ENCODE measurements at places on chromosomes 7 and 10.

- no peak for DNase-seq
Observed at GRCh38 chr10:130167193-130167592, 31.0 kb downstream of the GLRX3 start.

GRCh38 chr7:131909151-131909768, 352.8 kb upstream of the PODXL start:
- DNase-seq = no peak

GRCh38 chr7:96870934-96871333, 134.4 kb upstream of the DLX6 start:
- no peak for DNase-seq

GRCh38 chr7:149825567-149826343, 12.4 kb upstream of the ZNF862 start:
- no peak for DNase-seq

GRCh38 chr10:78770167-78771090, 298.3 kb upstream of the ZMIZ1 start:
- DNase-seq = no peak

GRCh38 chr10:17394854-17395253, 59.5 kb downstream of the ST8SIA6 start:
- no peak for DNase-seq

DNA sequence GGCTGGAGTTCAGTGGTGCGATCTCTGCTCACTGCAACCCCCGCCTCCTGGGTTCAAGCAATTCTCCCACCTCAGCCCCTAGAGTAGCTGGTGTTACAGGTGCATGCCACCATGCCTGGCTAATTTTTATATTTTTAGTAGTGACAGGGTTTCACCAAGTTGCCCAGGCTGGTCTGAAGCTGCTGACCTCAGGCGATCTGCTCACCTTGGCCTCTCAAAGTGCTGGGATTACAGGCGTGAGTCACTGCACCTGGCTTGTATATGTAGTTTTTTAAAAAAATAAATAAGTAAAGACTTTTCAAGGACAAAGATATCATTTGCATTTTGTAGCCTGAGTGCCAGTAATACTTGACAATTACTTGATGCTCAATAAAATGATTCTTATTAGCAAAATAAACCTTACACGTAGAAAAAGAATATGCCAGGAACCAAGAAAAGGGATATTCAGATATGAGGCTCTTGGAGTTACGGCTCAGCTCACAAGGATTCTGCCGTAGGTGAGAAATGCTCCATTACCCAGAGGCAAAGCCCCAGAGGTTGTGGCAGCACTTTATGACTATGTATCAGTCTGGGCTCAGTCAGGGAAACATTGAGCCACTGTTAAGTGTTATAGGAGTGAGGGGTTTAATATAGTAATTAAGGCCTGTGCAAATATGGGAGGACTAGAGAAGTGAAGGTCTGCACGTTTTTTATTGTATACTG, 98.5 kb downstream of the TPST1 start:
- DNase-seq = no peak

DNA sequence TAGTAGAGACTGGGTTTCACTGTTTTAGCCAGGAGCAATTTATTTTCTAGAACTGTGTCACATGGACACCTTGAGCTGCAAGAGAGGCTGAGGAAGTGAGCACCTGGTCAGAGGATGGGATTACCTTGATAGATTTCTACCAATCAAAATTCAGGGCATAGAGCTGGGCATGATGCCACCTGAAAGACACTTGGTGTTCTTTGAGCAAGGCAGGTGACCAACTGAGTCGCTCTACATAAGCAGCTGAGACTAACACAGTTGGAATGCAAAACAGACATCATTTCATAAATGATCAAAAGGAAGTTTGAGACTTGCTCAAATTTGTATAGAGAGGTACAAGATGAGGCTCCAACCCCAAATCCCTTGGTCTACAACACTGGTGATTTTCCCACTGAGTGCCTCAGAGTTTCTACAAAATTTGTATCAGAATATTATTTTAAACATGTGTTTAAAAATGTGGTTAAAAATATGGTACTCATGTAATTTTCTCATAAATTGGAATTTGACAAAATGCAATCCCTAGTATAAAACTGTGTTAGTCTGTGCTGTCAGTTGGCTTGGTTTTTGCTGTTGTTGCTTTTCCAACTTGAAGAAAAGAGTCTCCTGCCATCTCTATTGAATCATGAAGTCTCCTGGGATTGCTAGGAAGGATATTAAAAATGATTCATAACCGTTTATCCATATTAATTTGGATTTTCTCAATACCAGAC, 156.4 kb upstream of the MDFIC start:
- no peak for DNase-seq

GRCh38 chr10:28632584-28632945, 44.8 kb upstream of the BAMBI start:
- DNase-seq = no peak

DNA sequence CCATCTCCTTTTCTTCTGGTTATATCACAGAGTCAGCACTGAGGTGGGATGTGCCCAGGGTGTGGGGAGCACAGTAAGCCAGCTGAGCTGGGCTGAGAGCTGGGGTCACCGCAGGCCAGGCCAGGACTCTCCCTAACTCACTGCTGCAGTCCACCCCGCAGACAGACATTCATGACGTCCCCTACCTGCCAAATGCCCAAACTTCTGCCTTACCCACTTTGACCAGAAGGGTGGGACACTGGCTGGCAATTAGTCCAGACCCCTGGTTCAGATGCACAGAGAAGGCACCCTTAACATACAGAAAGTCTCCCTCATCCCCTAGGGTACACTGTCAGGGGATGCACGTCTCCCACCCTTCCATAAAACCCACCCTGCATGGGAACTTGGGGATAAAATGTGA, 2.1 kb downstream of the DRGX start:
- DNase-seq = no peak

GRCh38 chr10:129531195-129531968, 64.3 kb downstream of the MGMT start:
- DNase-seq = no peak

- no peak for DNase-seq
Observed at GRCh38 chr7:148700661-148701064, 2.0 kb downstream of the CUL1 start.

- DNase-seq = no peak
Observed at GRCh38 chr10:29771376-29771775, 136.6 kb upstream of the SVIL start.

- no peak for DNase-seq
Observed at GRCh38 chr10:133316732-133317131, 8.0 kb downstream of the ZNF511 start.

GRCh38 chr7:124996778-124997177, 67.2 kb upstream of the POT1 start:
- DNase-seq = no peak

DNA sequence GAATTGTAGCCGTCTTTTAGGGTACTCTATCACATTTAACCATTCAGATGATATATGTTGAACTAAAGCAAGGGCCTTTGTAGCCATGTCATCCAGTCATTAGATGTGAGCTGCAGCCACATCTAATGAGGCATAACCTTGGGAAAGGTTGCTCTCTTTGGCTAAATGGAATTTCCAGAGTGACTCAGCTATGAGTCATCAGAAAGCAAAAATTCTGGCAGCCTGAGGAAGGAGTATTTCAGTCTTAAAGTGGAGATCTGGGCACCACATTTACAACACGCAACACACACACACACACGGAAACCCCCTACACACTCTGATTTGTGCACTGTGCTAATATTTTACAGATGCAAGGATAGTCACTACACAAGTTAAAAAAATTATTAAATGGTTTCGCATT, 176.9 kb upstream of the ZWINT start:
- DNase-seq = no peak

GRCh38 chr7:152145853-152146466, 120.5 kb downstream of the GALNT11 start:
- DNase-seq = no peak

DNA sequence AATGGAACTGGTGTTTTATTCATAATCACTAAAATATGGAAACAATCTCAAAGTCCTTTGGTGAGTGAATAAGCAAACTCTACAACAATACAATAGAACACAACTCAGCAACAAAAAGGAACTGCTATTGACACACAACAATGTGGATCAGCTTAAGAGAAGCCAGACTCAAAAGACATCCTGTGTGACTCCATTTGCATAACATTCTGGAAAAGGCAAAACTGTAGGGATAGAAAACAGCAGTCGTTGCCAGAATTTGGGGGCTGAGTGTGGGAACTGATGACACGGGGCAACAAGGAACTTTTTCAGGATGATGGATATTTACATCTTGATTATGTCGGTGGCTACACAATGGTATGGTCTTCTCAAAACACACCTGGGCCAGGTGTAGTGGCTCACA, 32.4 kb upstream of the SVIL start:
- DNase-seq = no peak

GRCh38 chr7:20442951-20443350, 112.3 kb downstream of the ITGB8 start:
- no peak for DNase-seq

DNA sequence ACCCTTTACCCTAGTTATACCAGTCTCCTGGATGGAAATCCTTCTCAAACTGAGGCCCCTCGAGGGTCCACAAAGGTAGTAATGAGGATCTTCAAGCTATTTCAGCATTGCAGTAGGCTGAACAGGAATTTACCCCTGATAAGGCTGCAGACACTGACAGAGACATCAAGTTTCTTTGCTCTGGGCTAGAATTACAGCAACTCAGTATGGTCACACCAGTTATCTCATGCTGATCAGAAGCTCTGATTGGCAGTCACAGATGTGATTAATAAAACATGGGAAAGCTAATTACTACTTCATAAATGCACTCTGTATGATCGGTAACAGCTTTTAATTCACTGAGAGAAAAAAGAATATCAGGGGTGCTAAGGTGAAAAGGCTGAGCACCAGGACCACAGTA, 30.6 kb downstream of the FAM204A start:
- no peak for DNase-seq

DNA sequence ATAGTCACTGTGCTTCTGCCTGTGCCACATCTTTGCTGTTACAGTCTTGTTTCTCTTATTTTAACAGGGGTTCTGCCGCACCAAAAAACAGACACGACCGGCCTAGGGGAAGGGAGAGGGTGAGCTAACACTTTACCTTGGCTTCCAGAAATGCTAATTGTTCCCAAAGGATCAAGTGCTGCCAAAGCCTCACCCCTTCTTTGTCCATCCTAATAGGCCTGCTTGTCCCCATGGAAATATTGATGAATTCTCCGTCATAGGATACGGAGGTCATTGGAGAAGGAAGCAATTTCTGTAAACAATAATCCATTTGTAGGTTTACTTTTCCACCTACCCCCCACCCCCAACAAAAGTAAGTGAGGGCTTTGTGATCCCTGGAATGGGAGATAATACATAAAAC, 567.3 kb downstream of the KCNMA1 start:
- DNase-seq = no peak
